ENCODE measurements at places on chromosomes 7 and 10.

DNA sequence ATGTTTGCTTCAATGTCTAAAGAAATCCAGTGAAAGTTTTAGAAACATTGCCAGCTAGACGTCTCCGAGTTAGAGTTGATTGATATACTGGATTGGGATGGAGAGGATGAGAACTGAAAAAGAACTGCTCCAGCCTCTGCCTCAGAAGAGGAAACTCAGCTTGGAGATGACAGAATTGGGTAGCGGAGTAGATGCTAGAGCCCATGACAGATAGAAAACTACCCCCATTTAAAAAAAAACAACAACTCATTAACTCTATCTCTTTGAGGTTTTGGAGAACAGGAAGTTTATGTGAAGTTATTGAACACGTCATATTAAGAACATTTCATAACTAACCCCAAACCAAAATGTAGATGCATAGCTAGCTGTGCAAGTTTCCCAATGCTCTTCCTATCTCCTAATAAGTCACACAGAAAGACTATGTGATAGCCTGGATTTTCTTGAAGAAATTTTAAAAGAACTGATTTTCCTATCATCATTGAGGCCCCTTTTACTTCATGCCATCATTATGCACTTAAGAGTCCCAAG is 28.3 kb upstream of the AFAP1L2 start:
- no peak for DNase-seq

- DNase-seq = no peak
Observed at GRCh38 chr7:25333296-25333928, 105.1 kb upstream of the NPVF start.

GRCh38 chr10:27297844-27298521 is 57.4 kb upstream of the ACBD5 start:
- DNase-seq = no peak

GRCh38 chr7:46545790-46546189 is 624.7 kb upstream of the IGFBP3 start:
- peak; percentile 91 for DNase-seq

Data from fibroblast of skin of right biceps (primary cell).